EH (cell line): ENCODE measurements at places on chromosomes 1 and 21.
A peak's percentile ranks its signal among the peaks of the same experiment; 100 is the strongest.

DNA sequence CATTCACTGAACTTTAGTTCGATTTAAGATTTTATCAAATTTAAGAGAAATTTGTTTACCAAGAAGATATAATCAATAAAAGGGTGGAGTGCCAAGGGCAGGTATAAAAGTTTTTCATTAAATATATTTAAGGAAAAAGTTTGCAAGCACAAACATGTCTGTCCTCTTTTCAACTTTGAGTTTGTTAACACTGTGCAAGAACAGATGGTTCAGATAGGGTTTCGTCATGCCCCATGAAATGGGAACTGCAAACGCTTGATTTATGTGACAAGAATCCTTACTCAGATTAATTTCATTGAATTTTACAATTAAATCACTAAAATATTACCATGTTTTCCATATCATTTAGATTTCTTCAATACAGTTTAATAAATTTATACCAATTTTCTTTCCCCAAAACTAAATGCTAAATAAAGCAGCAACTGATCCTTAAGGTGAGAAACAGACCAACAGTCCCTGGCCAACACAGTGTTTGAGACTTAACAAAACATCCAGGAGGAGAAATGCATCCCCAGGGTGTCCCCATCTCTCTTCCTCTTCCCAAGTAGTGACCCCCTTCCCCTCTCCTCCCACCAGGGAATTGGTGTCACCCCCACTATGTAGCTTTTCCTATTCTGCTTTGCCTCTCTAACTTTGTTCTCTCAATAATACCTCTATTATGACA, 292.9 kb downstream of the LTN1 start:
- DNase-seq = no peak

DNA sequence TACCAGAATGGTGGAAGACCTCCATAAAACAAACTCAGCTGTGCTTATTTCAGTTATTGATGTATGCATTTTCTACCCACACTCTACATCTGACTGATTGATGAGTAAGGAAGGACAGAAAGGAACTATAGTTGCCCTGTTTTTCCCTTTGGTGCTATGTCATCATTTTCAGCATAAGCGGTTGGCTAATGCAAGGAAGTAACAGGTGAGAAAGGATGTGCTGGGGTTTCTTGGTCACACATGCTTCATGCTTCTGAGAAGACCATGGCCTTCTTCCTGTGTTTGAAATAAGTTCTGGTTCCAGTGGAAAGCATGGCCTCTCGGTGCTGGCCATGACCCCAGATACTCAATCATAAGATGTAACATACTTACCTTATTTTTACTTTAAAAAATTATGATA, 541.2 kb downstream of the PTPRU start:
- DNase-seq = no peak

GRCh38 chr1:172360511-172360910, 60.0 kb upstream of the C1orf105 start:
- DNase-seq = no peak

- DNase-seq = no peak
These were observed 146.1 kb downstream of the SPATA46 start for GRCh38 chr1:162230517-162230916.

GRCh38 chr1:90708826-90709225, 8.3 kb downstream of the BARHL2 start:
- no peak for DNase-seq

GRCh38 chr1:24948079-24948827, 18.2 kb upstream of the RUNX3 start:
- DNase-seq = no peak

DNA sequence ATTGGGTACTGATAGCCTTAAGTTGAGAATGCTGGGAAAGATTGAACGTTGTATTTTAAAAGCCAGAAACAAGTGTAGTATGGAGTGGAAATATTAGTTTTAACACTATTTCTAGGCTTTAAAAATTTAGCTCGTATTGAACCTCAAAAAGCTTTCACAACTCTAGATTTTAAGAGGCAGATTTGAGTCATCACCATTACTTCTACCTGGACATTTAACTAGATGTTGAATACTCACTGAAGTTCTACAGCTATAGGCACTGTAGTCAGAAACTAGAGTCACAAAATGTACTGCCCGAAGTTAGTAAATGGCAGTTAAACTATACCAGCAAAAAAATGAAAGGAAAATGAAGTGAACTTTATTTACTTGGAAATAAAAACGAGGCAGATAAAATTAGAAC, 96.5 kb downstream of the NEK7 start:
- DNase-seq = no peak

DNA sequence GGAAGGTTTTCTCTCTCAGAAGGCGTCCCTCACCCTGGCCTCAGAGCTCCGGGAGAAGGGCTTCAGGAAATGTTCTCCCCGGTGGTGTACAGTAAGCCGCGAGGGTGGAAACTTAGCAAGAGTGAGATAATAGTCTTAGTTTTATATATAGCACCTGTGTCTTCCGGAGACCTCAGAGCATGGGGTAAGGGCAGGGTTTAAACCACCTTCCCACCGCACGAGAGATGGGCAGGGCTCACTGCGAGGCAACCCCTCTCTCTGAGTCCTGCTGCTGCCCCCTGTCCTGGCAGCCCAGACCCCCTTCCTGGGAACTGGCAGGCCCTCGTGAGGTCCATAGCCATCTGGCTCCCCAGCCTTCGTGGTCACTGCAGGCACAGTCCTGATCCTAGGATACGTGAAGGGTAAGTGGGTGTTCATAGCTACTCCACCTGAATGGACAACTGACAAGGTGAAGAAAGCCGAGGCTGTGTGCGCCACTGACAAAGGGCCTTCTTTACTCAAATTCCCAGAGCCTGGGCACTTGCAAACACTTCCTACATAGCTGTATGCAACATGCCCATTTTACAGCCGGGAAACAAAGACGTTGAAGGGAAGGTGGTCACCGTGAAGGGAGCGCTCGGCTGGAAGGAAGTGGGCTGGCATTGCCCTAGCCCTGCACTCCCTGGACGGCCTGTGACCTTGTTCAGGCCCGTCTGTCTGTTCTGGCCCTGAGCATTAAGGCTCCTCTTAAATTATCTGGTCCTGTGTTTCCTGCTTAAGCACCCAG, 26.9 kb downstream of the ITPKB start:
- DNase-seq = no peak

DNA sequence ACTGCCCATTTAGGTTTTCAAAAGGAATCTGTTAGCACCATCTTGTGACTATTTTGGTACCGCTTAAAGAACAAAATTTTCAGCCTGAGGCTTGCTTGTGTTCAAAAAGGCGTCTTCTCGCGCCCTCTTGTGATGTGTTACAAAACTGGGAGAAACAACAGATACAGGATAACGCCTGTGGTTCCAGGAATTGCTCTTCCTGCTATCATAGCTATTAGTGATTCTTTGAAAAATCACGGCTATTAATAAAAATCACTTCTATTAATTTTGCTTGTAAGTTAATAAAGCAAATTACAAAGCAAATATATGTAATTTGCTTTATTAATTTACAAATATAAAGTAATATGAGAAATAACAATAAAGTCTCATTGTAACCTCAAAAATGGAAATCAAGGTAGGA, 82.2 kb upstream of the ABCD3 start:
- DNase-seq = peak; percentile 91
